Lung (tissue), 17 donors: ENCODE measurements at places on chromosomes 7 and 10.
A peak's percentile ranks its signal among the peaks of the same experiment; 100 is the strongest.

- no peak for DNase-seq
Measured at GRCh38 chr10:23558361-23558799, 119.5 kb downstream of the OTUD1 start.

DNA sequence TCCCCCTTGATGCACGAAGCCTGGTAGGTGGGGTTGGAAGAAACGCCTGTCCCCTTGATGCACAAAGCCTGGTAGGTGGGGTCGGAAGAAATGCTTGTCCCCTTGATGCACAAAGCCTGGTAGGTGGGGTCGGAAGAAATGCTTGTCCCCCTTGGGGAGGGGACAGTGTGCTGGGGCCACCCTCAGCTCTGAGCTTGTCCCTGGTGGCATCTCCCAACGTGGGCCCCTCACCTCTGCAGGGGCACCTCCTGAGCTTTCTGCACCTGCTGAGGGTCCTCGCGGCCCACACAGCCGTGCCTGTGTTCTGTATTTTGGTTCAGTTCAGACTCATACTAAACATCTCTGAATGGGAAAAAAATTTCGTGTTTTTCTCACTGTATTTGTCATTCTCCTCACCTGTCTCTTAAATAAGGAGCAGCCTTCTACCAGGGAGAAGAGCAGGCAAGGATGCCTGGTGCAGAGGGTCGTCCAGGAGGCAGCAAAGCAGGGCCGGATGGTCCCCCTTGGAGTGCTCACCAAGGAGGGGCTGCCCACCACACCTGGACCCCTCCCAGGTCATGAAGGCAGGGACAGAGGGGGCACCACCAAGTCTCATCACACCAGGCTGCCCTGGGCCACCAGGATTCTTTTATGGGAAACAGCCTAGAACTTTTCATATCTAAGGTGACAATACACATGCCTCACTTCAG lies 24.7 kb downstream of the VIPR2 start:
- DNase-seq = no peak

DNA sequence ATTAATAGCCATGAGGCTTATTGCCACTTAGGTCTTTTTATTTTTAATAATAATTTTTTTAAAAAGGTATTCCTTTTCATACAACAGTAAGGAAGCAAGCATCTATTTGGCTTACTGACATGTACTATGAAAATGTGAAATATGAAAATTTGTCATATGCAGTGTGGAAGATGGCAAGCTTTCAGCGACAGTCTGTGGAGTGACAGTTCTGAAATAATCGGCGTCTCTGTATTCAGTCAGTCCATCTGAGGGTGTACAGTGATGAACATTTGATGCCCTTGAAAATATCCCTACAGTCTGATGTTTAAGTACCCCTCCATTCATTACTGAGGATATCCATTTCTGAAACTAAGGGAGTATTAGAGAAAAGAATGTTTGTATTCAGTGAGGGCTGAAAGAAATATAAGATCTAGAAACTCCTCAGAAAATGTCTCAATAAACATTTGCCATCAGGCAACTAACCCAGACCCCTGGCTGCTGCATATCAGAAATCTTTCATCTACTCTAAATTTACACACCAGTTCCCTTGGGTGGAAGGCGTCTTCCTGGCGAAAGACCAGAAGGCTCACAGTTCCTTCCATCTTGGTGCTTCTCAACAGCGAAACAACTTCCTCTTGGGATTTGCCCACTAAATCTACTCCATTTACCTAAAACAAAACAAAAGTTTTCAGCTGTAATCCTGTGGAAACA lies 440.6 kb downstream of the PARD3 start:
- no peak for DNase-seq

DNA sequence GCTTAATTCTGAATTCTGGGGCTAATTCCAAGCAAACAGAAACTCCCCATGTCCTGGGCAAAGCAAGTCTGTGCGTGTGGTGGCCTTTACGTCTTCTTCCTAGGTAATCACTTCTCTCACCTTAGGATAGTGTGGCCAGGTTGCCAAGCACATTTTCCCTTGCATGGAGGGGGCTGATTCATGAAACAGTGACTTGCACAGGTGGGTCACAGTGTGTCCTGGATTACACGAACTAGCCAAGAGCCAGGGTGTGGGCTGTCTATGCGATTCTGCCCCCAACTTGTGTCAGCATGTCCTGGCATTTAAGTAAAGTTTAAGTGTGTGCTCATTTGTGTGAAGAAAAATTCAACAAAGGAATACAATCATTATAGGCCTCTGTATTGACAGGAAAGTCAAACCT lies 18.5 kb upstream of the SEM1 start:
- no peak for DNase-seq

- peak; percentile 53 for DNase-seq
Measured at GRCh38 chr10:89475125-89475524, 60.3 kb downstream of the SLC16A12 start.

- DNase-seq = peak; percentile 68
Measured at GRCh38 chr7:98168181-98168903, 42.9 kb upstream of the BHLHA15 start.

- peak; percentile 8 for DNase-seq
Measured at GRCh38 chr7:46661431-46661830, 740.4 kb upstream of the IGFBP3 start.

GRCh38 chr10:9800011-9800410 lies 1217.7 kb upstream of the CELF2 start:
- DNase-seq = no peak

- DNase-seq = peak; percentile 64
Measured at GRCh38 chr10:28678687-28679457, 1.6 kb downstream of the BAMBI start.

- DNase-seq = no peak
Measured at GRCh38 chr7:22094413-22095342, 149.0 kb upstream of the CDCA7L start.

DNA sequence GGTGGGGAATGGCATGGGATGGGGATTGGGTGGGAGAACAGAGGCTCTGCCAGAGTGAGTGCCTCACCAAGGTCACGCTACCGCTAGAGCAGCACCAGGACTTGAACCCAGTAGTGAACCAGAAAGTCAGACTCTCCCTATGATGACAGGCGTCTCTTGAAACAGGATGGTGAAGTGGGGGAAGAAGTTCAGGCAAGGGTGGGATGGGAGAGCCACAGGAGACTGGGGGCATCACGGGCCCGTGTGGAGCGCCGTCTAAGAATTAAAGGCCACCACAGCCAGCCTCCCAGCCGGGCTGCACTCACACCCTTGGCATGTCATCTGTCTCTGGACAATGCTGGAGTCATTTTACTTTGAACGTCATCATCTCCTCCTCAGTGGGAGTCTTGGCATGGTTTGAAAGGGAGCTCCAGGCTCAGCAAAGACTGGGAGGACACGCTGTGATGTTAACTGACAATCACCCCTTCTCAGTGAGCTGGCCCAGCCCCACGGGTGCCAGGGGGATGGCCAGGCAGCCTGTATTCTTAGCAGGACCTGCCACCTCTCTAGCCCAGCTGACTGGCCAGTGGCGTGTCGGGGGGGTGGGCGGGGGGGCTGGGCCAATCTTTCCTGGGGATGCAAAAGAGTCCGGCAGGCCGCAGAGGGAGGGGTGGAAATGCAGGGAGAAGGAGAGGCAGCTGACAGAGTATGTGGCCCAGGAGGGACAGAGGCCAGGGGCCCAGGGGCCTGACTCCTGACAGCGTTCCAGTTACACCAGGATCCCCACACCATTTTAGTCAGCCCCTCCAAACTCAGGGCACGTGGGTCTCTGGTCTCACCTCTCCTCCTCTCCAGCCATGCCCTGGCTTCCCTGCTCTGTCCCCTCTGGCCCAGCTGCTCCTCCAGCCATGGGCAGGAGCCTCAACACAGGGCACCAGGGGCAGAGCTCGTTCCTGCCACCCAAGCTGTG lies 96.2 kb downstream of the VOPP1 start:
- peak; percentile 59 for DNase-seq

DNA sequence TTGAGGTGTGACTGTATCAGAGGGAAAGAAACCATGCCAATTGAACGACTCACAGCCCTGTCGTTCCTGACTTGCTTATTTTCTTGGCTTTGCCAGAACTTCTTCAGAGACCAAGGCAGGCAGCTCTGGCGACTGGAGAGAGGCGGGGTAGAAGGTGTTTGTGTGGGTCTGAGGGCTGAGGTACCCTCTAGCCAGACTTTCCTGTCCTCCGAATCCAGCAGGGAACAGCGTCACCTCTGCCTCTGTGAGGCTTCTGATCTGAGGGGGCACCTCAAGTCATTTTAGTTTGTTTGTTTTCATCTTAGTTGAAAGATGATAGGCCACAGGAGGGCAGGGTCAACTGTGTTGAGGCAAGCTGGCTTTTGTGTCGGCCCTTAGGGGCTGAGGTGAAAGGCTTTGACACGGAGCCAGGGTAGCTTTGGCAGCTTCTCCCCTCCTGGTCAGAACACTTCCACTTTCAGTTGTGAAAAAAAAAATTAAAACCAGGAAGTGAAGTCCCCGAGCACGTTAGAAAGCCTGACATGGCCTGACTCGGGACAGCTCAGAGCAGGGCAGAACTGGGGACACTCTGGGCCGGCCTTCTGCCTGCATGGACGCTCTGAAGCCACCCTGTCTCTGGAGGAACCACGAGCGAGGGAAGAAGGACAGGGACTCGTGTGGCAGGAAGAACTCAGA lies 1.9 kb downstream of the ACSL5 start:
- DNase-seq = peak; percentile 59

GRCh38 chr10:69901628-69902505 lies 100.2 kb downstream of the COL13A1 start:
- DNase-seq = peak; percentile 71

DNA sequence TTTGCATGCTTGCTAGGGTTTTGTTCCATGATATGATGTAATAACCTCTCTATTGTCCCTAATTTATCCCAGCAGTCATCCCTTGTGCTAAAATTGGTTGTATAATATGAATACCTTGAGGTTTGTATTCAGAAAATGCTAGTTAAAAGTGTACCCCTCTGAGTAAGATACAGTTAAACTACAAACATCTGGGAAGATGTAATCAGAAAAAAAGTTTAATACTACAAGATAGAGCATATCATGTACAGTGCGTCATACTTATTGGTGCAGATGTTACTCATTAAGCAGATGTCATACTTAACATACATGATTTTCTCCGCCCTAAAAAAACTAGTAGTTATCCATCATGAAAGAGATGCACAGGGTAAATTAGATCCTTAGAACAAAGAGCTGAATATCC lies 336.1 kb upstream of the KCND2 start:
- no peak for DNase-seq

GRCh38 chr7:21708096-21708495 lies 165.3 kb downstream of the DNAH11 start:
- no peak for DNase-seq

- peak; percentile 60 for DNase-seq
Measured at GRCh38 chr10:119401671-119402395, 140.7 kb downstream of the RGS10 start.

DNA sequence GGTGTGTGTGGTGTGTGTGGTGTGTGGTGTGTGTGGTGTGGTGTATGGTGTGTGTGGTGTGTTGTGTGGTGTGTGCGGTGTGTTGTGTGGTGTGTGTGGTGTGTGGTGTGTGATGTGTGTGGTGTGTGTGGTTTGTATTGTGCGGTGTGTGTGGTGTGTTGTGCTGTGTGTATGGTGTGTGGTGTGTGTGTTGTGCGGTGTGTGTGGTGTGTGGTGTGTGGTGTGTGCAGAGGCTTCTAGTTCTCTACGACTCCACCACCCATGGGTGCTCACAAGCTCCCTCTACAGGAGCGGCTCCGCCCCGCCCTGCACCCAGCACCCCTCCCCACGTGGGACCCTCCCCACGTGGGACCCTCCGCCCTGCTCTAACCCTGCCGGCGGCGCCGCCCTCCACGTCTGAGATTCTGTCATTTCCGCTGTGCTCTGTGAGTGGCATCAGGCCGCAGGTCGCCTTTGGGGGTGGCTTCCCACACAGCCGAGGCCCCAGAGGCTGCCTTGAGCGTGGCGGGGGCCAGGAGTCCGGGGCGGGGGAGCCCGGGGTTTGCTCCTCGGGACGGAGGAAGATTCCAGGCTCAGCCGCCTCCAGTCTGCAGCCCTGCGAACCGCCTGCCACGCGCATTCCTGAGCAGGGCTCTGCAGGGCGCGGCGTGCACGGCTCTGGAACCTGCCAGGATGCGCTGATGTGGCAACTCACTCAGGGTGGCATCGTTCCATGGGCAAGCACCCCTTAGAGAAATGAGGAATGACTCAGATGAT lies 37.0 kb upstream of the DNAJB6 start:
- no peak for DNase-seq

DNA sequence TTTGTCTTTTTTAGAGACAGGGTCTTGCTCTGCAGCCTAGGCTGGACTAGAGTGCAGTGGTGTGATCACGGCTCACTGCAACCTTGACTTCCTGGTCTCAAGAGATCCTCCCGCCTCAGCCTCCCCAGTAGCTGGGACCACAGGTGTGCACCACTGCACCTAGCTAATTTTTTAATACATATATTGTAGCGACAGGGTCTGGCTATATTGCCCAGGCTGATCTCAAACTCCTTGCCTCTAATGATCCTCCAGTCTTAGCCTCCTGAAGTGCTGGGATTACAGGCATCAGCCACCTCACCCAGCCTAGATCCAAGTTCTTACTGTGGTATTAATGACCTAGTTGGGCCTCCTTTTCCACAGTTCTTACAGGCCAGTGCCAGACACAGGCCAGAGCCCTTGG lies 11.7 kb upstream of the SERPINE1 start:
- DNase-seq = no peak

- DNase-seq = peak; percentile 79
Measured at GRCh38 chr10:77165445-77166208, 472.0 kb downstream of the KCNMA1 start.

GRCh38 chr10:126243971-126244370 lies 144.3 kb downstream of the ADAM12 start:
- no peak for DNase-seq

DNA sequence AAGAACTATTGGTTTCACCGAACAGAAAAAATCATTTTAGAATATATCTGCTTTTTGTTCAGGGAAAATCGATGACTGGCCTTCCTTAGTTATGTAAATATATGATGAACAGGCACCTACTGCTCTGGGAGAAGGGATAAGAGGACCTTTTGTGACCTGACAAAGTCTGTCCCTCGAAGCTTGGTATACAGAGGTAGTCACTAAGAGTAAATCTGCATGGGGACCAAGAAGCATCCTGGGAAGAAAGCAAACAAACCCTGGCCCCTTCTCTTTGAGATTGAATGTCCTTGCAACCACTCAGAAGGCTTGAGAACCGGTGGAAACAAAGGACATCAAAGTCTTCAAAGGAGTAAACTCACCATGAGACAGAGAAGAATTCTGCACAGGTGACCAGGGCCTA lies 52.3 kb downstream of the SKIDA1 start:
- no peak for DNase-seq

GRCh38 chr7:11969643-11970042 lies 137.6 kb upstream of the THSD7A start:
- no peak for DNase-seq

DNA sequence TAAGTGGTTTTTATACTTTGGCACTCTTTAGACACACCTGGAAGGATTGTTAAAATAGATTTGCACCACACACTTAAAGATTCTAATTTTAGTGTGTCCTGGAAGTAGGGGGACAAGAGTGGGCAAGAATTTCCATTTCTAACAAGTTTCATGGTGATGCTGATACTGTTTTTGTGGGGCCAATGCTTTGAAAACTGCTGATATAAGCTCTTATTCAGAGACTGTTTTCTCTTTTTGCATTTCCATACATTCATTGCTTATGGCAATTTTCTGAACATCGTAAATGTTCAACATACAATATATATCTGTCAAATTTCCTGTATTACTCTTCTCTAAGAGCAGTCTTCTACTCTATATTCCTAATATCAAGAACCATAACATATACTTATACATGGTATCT lies 79.0 kb downstream of the TFEC start:
- DNase-seq = no peak
